Left forelimb (tissue), 1 donor: ENCODE measurements at places on chromosomes 6 and 20.
A peak's percentile ranks its signal among the peaks of the same experiment; 100 is the strongest.

GRCh38 chr6:140101818-140102217, 727.4 kb upstream of the CITED2 start:
- DNase-seq, result no peak

DNA sequence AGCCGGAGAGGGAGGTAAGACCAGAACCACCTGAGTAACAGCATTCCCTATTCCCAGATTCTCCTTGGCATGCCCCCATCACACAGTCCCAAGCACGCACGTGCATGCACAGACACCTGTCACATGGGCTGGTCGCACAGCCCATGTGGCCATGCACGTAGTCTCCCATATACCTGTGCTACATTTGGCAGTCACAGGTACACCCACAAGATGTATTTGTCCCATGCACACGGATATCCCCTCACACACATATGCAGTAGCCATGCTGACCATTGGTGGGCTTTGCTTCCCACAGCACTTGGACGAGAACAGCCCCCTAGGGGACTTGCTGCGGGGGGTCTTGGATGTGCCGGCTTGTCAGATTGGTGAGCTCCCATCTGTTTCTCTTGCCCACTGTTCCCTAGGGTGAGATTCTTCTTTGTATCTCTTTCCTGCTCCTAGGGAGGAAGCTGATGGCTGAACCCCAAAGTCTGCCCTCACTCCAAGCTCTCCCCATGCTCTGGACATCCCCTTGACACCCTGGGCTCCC, 31.9 kb downstream of the PLCG1 start:
- no peak for DNase-seq

DNA sequence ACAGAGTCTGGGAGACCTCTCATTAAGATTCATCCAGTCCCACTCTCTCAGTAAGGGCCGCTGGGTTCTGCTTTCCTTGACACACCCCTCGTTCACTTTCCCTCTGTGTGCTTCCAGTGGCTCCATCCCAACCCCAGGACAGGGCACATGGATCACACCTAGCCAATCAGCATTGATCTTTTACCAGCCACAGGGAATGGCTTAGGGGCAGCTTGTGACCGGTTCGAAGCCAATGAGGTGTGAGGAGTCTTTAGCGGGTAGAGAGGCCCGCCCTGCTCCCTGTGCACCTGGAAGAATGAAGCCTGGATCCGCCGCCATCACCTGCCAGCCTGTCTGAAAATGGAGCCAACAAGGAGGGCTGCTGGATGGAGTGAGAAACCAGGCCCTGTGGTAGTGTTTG, 35.2 kb upstream of the OVOL2 start:
- DNase-seq, result no peak

DNA sequence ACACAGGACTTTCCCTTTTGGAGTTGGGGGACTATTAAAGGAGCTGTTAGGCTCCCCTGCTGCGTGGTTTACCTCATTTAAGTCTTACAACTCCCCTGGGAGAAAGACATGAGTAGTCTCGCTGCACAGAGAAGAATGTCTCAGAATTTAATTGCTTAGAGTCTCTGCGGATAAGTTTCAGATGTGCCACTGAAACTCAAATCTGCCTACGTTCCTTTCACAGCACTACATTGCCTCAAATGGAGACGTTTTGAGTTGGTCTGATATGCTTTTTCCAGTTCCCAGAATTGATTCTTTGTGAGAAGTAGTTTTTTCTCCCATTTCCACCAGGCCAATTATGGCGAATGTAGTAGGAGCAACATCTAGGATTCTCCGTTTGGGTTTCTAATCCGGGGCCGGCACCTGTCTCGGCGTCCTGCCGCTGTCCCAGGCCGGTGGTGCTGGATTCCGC, 532 bp upstream of the SLC35F1 start:
- no peak for DNase-seq

DNA sequence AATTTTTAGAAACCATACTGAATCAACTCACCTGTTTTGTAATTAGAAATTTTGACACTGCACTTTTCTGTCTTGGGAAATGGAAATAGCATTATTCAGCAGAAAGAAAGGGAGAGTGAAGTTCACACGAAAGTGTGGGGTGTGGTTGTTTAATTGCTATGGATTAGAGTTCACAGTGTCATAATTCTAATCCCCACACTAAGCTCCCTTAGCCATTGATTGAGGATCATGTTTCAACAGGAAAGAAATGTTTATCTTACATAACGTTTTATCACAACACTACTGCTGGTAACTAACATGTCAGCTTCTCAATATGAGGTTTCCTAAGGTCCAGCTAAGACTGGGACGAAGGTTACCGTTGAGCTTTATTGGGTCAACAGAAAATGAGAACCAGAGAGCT, 31.4 kb upstream of the GSTA5 start:
- no peak for DNase-seq

DNA sequence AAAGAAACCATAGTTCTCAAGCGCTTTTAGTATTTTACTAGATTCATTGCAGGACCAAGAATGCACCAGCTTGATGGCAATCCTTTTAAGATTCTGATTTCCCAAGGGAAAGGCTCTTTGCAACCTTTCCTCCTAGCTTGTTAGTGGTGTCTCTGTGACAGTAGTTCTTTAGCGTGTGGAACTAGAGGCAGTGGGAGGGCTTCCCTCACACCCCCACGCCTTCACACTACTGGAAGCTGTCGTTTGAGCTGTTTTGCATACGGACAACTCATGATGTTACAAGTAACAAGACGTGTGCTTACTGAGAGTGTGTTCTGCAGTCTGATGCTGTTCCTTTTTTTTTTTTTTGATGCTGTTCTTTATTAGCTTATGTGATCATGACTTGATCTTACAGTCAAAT, 34.1 kb downstream of the EYA4 start:
- DNase-seq, result no peak

GRCh38 chr6:43803055-43803782, 33.2 kb downstream of the VEGFA start:
- no peak for DNase-seq

DNA sequence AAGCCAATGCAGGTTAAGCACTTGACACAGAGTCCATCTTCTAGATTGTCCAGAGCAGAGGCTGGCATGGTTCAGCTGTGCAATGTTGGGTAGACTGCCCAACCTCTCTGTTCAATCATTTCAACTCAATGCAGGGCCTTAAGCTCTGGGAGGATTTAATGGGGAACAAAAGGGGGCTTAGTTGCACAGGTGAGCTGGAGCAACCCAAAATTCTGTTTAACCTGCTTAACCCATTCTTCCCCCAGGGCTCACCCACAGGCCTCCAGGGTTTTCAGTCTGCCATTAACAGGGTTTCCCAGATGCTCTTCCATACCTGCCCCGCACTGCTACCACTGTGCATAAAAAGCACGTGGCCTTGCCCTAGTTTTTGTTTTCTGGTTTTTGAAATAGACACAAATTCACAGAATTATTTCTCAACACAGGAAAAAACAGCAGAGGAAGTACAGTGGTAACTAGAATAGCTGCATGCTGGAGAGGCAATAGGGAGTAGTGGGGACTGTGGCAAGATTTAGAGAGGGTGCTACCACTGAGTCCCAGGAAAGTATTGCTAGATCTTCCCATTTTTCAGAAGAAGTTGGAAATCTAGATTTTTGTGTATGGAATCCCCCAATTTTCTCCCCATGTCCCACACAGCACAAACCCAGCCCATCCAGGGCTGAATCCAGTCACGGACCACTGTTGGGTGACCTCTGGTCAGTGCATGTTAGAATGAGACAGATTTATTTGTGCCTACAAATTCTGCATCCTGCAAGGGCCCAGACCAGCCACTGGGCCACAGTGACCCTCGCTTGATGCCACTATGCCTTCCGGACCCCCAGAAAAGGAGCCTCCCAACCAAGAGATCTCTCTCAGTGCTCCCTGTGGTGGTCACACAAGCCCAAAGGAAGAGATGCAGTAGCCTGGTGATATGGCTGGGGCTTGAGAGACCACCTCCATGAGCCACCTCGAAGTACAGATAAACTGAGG, 4.6 kb downstream of the PTGIS start:
- peak; percentile 30 for DNase-seq

- no peak for DNase-seq
These were observed 11.5 kb downstream of the SLC2A10 start for GRCh38 chr20:46720776-46721425.

DNA sequence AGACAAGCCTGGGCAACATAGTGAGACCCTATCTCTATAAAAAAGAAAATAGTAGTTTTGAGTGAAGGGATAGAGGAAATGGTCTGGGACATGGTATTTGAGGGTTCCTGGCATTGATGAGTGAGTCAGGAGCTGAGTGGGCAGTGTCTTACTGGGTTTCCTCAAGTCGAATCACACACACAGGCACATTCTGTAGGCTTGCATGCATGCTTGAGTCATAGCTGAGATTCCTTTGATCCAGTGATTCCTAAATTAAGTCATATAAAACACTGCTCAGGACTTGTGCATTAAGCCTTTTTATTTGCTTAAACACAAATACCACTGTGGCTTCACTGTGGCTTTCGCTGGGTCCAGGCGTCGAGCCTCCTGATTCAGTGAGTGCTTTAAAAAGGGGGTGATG, 71.8 kb upstream of the TMEM181 start:
- DNase-seq, result no peak

- no peak for DNase-seq
These were observed 308.1 kb downstream of the FOXC1 start for GRCh38 chr6:1917626-1918371.

DNA sequence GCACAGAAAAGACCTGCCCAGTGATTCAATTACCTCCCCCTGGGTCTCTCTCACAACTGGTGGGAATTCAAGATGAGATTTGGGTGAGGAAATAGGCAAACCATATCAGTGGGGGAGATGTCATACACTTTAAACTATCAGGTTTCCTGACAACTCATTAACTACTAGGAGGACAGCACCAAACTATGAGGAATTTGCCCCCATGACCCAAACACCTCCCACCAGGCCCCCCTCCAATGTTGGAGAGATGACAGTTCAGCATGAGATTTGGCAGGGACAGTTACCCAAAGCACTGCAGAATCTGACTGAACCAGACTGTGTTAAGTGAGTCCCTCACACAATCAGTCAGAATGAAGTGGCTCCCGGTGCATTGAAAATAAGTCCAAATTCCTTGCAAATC, 148.0 kb downstream of the TTLL2 start:
- DNase-seq, result no peak

DNA sequence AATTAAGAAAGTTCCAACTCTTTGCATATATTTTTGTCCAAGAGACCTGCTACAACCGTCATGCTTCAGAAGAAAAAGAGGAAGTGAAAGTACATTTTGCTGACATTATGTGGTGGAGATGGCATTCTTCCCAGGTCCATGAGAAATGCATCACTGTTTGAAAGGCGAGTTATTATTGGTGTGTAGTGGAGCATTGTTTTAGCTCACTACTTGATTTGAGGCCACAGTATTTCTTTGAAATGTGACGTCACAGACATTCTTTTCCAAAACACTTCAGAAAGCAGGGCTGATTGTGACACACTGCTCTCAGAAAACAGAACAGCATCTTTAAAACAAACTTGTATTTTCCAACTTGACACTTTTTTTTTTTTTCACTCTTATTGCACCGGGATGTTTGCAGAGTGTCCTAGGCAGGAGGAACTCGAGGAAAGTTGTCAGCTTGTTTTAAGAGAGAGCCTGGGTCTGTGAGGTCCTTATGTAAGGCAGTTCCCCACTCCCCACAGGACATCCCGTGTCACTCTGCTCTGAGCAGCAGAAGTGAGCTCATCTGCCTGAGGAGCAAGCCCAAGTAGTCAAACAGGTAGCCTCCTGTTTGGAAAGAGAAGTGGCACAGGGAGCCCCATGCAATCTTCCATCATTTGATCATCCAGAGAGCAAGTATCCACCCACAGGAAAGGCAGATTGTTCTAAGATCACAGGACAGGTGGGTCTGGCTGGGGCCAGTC, 1.1 kb downstream of the SPTLC3 start:
- DNase-seq, result no peak

DNA sequence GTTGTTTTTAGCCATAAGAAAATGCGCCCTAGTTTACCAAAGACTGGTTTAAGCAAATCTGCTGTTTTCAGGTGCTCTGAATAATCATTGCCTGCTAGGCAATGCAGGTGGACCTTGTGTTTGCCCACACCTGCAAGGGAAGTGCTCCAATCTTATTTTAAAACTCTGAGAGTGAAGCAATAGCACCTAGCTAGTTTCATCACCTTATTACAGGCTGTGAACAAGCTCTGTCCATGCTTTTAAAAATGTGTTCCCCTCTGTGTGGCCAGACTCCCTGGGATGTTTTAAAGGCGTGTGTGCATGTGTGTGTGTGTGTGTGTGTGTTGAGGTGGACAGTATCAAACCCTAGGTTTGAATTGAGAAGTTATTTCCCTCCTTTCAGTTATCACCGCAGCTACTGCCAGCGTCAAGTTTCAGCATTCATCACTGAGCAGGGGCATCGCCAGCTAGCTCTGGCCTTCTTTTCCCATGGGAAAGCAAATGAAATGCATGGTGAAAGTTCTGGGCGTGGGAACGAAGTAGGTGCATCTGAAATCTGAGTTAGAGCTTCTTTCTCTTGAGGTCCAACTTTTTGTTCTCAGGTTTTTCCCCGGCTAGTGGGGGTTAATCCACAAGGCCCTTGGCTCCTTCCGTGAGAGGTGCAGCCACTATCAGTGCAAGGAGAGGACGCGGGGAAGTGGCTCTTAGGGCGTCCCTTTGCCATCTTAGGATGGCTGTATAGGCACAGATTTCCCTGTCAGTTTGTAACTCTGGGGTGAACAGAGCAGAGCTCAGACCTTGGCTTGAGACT, 30.8 kb downstream of the DUSP22 start:
- DNase-seq, result no peak

DNA sequence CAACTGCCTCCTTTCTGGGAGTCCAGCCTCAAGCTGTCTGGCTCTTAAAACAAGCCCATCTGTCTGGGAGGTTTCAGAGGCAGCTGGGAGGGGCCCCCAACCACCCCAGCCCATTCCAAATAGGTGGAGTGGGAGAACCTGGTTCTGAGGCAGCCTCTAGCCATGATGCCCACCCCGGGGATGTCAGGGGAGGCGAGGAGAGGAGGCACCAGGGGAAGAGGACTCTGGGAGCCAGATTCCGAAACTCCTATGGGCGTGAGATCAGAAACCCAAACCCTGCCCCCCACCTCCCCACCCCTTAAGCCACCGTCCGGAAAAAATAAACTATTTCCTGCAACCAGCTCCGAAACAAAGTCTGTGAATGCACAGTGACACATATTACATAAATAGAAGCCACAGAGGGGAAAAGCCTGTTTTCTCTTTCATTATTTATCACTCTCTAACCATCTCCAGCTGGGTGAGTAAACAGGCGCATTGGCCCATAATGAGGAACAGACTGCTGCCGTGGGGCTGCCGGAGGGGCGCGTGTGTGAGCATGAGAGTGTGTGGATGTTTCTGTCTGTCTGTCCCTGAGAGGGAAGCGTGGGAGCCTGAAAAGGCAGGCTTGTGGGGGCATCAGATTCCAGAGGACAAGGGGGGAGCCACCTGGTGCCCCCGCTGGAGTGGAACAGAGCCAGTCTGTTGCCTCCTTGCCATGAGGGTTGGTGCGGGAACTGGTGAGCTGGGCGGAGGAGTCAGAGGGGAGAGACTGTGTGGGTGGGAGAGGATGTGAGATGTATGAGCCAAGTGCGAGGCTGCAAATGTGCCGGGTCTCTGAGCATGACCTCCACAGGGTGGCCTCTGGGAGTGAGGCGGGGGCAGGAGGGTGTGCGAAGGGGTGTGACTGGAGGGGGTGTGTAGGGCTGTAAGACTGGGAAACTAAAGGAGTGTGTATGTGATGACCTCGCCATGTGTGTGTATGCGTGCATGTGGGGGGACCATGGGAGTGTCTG, 14.3 kb upstream of the FOXP4 start:
- DNase-seq, result no peak

GRCh38 chr20:61608275-61609085, 356.4 kb downstream of the CDH4 start:
- DNase-seq, result no peak
